Activated gamma-delta T cell (primary cell): ENCODE measurements at places on chromosomes 11 and 22.

- no peak for DNase-seq
Measured at GRCh38 chr22:21703684-21704316, 31.8 kb downstream of the YPEL1 start.

GRCh38 chr11:133263332-133263731, 269.0 kb downstream of the OPCML start:
- DNase-seq = no peak

- DNase-seq = no peak
Measured at GRCh38 chr22:38833061-38833460, 10.8 kb downstream of the NPTXR start.

GRCh38 chr11:86636275-86636674, 36.1 kb downstream of the ME3 start:
- DNase-seq = no peak

DNA sequence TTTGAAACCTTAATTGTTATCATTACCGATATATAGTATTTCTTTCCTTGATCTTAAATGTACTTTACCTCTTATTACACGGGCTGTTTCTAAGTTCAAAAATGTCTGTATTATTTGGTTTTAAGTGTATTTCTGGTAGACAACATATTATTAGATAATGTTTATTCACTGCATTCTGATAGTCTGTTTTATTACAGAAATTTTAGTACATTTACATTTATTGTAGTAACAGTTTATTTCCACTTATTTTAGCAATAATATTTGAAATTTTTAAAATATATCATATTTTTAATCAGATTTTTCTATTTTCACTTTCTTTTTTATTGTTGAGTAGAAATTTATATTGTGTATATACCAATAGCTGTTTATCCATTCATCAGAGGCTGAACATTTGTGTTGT, 1195.2 kb downstream of the TBC1D22A start:
- DNase-seq = no peak

GRCh38 chr22:23098718-23099530, 28.6 kb downstream of the GNAZ start:
- DNase-seq = no peak

- DNase-seq = no peak
Measured at GRCh38 chr11:117969160-117969991, 16.8 kb upstream of the IL10RA start.

DNA sequence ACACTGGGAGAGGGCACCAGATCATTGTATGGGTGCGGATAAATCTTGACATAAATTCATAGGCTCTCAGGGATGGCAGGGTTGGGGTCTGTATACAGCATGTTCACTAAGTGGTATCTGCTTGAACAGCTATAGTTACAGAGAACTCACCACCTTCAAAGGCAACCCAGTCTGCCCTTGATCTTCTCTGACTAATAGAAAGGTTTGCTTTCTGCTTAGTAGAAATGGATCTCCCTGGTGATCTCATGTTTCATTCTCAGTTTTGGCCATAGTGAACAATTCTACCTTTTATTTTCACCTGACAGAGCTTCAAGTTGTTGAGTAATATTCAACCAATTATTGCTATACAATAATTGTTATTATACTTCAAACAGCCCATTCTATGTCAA, 32.4 kb downstream of the CNTF start:
- DNase-seq = no peak

DNA sequence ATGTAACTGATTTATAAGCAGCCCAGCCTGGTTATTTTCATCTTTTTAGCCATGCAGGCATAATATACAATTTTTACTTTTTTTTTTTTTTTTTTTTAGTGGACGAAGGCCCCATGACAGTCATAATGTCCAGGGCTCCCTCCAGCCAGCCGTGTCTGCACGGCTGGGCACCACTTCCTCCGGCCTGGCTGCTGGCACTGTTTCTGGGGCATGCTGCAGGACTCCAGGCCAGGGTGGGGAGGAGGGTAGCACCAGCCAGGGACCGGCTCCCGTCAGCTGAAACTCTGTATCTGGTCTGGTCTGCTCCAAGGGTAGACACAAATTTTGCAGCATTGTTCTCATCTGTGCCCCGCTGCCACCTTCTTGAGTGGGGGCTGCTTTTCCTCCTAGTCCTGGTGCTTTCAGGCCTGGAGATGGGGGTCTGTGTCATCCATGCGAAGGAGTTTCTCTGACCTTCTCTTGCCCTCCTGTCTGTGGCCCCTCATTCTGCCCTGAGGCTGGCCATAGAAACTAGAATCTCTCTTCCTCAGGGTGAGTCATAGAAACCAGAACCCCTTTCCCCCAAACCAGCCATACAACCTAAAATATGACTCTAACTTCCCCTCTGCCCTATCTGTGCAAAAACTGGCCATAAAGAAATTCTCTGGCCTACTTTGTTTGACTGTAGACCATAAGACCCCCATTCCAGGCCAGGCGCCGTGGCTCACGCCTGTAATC, 9.2 kb upstream of the RRP7A start:
- no peak for DNase-seq

DNA sequence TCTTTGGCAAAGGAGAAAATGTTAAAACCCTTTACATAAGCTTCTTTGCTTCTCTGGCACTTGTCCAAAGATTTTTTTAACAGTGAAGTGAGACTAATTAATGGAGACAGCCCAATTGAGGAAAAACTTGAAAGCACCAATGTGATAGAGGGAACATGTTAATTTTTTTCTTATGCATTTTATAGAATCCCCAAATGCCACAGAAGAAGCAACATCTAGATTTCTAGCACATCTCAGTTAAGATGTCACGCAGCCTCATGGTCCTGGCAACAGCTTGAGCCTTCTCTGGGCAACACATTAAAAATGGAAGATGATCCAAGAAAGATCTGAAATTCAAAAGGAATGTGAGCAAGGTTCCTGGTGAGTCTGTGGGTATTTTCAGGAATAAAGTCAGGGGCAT, 48.5 kb downstream of the PACSIN2 start:
- DNase-seq = no peak

- DNase-seq = no peak
Measured at GRCh38 chr11:119371067-119371601, 10.4 kb downstream of the USP2 start.

DNA sequence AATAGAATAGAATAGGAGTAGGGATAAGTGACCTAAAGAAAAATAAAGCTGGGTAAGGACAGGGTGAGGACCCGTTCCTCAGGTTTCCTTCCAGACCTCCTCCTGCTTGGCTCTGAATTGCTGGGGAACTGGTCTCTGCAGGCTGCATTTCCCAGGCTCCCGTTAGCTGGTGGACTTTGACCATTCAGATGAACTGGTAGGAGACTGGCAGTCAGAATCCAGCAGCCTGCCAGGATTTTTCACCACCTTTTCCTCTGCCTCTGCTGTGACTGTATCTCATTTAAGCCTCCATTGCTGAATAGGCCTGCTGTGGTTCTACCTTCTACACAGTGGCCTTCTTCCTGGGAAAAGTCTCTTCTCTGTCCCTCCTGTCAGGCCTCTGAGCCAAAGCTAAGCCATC, 24.6 kb upstream of the SMPD1 start:
- no peak for DNase-seq

GRCh38 chr11:93933230-93933629, 82.8 kb upstream of the VSTM5 start:
- DNase-seq = no peak

- DNase-seq = no peak
Measured at GRCh38 chr11:35100013-35100383, 39.0 kb upstream of the CD44 start.

DNA sequence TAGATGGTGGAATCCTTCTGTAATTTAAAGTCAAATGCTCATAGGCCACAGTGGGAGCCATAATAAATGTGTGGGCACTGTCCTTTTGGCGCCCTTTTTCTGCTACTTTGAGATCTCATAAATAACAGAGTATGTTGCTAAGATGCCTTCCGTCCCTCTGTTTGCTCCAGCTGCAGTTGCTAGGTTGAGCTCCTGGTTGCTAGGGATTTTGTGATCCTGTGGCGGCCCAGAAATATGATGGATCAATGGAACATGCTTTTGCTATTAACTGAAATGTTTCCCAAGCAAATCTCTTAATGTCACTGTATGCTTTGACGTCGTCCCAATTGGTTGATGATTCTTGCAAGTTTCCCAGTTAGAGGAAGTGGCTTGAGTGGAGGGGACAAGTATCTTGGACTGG, 53.5 kb downstream of the MYO18B start:
- no peak for DNase-seq

DNA sequence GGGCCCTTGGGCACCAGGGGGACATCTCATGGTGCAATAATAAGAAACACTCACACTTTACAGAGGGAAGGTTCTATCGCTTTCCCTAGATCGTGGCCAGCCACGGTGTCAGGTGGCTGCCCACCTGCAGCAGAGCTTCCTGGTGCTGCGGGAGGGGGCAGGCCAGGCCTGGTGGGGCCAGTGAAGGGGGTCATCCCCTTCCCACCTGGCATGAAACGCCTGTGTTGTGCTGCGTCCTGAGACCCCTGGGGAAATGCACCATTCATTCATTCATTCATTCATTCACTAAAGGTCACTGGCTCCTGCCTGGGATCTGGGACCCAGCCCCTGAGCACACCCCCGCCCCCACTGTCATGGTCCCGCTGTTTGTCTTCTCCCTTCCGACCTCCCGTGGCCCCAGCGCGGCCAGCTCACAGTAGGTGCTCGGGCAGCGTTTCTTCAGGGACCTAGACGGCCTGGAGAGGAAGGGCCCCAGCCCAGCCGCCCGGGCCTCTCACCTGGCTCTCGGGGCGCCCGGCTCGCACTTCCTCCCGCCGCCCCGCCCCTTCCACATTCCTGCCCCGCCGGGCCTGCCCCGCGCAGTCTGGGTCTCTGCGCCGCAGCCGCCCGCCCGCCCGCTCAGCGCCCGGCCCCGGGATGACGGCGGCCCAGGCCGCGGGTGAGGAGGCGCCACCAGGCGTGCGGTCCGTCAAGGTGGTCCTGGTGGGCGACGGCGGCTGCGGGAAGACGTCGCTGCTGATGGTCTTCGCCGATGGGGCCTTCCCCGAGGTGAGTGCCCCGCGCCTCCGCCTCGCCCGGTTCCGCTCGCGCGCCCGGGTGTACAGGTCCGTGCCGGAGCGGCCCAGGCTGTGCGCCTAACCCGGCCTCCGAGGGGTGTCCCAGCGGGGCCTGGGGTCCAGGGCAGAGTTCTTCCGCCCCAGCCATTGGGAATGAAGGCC, at the start of gene RHOD:
Gene RHOD (plus strand): TSS at position 581 of the 938 bp plus-strand sequence. CDS start 56 bp downstream, at position 637.
- no peak for DNase-seq

GRCh38 chr11:62461740-62462507, 43.1 kb downstream of the SCGB1A1 start:
- DNase-seq = no peak

DNA sequence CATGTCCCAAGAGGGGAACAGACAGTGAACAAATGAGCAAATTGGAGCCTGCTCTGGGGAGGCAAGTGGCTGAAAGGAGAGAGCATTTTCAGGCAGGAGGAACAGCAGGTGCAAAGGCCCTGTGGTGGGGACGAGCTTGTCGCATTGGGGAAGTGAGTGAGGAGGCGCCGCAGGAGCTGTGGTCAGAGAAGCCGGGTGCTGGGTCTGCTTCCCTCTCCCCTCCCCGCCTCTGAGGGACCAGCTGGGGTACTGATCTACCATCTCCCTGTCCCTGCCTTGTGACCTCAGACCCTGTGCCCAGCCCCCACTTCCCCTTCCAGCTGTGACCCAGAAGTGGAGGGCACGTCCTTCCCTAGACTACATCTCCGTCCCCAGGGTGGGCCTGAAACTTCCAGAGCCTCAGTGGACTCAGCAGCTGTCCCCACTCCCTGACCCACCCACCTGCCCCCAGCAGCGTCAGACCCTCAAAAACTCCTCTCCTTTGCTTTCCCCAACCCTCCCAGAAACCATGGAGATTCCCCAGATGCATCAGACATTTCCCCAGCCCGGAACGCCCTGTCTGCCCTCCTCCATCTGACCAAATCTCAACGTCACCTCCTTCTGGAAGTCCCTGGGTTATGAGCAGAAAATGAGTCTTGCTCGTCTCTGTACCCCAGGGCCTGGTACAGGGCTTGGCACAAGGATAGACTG, 19.7 kb upstream of the PDGFB start:
- no peak for DNase-seq

- DNase-seq = no peak
Measured at GRCh38 chr11:70109006-70109405, 30.9 kb downstream of the ANO1 start.

GRCh38 chr11:27018902-27019529, 21.6 kb upstream of the BBOX1 start:
- DNase-seq = no peak

DNA sequence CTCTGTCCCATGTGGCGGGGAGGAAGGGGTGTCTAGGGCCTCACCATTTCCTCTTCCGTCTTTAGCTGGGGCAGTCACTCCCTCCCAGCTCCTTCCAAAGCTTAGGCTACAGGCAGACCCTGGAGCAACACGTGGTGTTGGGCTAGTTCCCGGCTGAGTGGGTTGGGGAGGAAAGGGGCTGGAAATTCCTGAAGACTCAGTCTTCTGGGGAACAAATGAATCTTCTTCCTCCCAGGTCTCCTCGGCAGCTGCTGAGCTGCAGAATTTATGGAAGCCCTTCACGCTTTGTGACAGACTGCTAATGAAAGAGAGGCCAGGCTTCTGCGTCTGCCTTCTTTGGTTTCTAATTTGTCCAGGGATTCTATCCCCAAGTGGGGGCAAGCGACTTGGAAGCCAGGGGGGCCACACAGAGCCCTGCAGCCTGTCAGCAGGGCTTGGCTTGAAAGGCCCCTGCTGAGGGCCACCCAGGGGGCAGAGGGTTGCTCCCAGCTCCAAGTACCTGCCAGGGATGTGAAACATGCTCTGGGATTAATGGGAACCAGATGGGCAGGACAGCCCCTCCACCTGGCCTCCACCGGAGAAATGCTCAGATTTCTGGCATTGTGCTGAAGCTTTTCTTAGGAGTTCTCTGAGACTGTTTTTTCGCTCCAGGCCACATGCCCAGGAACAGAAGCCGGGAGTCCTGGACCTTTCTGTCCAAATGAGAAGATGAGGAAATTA, 123.1 kb downstream of the PKNOX2 start:
- DNase-seq = no peak

DNA sequence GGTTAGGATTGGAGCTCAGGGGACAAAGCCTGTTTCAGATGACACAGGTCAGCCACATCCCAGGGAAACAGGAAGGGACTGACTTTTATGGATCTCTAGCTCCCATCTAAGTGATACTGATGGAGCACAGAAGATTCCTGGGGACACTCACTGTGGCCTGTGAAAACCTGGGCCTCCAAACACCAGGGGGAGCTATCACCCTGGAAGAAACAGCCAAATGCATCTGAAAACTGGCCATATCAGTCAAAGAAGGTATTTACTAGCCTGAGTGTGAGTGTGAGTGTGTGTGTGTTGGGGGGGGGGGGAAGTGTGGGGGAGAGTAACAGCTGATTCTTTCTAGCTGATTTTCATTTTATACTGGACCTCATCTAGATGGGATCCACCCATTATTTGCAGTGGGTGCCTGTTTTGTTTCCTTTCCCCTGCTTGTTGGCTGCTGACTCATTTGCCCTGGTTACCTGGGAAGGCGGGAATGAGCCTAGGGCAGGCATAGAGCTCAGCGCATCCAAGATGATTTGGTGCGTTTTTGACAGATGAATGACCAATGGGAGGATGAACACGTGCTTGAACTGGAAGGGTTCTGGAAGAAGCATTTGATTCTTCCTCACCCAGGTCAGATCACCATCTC, 284.0 kb downstream of the KIRREL3 start:
- DNase-seq = no peak
